ENCODE measurements at places on chromosomes 4 and X. TPM values are rescaled to one million over a fixed set of nuclear protein-coding genes. Genes with fewer than 3 reads are reported as not detected.

The METTL14 gene
- 38.4 TPM for total RNA-seq

The SEPTIN6 gene
- 10.6 TPM for total RNA-seq

- DNase-seq, result no peak
Measured at GRCh38 chr4:159169404-159170302, 66.8 kb downstream of the RAPGEF2 start.

DNA sequence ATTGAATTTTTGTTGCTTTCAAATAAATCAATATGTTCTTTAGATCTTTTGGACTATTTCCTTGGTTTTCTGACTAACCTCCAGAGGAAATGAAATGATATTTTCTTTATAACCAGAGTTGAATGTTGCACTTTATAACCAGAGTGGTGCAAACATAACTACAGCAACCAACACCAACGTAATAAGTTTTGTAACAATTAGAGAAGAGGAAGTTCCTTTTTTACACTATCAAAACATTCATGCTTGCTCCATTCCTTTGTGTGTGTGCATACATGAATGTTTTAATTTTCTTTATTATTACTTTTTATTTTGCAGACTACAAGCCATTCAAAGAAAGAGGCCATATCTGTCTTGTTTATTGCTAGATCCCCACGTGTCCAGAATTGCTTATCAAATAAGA, 193.0 kb upstream of the PPP3CA start:
- no peak for DNase-seq

DNA sequence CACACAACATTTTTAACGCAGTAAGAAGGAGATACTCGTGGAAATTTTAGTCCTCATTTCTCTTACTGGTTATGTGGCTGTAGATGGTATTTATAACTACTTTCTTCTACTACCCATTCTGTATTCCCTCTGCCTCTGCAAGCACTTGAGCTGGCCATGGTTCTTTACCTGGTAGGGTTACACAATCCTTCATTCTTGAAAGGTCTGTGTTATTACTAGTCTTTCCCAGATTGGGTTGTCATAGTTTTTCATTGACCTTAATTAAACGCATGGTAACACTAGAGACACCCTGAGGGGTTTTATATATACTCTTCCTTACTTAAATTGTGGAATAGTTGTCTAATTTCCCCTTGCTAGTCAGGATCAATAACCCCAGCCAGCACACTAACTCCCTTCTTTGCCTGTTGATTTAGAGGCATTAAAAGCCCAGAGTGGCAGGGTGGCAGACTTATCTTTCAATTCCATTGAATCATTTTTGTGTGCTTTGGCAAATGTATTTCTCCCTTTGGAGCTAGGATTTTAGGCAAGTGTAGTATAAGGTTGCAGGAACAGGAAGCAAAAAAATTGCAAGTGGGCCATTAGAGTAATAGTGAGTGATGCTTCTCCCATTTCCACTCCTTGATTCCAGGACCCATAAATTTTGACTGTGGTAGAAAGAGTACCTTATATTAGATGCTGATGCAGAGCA, 113.6 kb upstream of the EMCN start:
- DNase-seq, result no peak

- no peak for DNase-seq
Measured at GRCh38 chr4:7201420-7202305, 9.3 kb downstream of the SORCS2 start.

GRCh38 chr4:72283357-72283756, 251.6 kb downstream of the NPFFR2 start:
- DNase-seq, result no peak

All from left cardiac atrium (tissue), 4 donors.